Neural cell (in vitro differentiated cells): ENCODE measurements at places on chromosomes 1 and 21. TPM values are rescaled to one million over a fixed set of nuclear protein-coding genes. Genes with fewer than 3 reads are reported as not detected.

Gene C4BPB
- not detected in 2 replicates for polyA plus RNA-seq

Gene SPATC1L
- 14.8 and 20.6 TPM in 2 replicates for polyA plus RNA-seq

Gene MRAP
- not detected in 2 replicates for polyA plus RNA-seq

Gene MIGA1
- polyA plus RNA-seq = 10.8 and 10.9 TPM in 2 replicates

Gene GSTM4
- 0.06 and 0.71 TPM in 2 replicates for polyA plus RNA-seq

Gene SLC45A1
- polyA plus RNA-seq = 7.1 and 13.7 TPM in 2 replicates

Gene GRIK1
- polyA plus RNA-seq = 8.7 and 9.1 TPM in 2 replicates

Gene LPAR3
- 0.54 TPM in 1 of 2 replicates, not detected in the other for polyA plus RNA-seq

Gene FAM3B
- not detected in 2 replicates for polyA plus RNA-seq

Gene DENND1B
- polyA plus RNA-seq = 9.1 and 12.4 TPM in 2 replicates

Gene MROH9
- not detected in 2 replicates for polyA plus RNA-seq

Gene EFCAB14
- polyA plus RNA-seq = 7.6 and 8.0 TPM in 2 replicates

Gene CTSK
- 8.0 and 9.3 TPM in 2 replicates for polyA plus RNA-seq

Gene DNALI1
- polyA plus RNA-seq = 33.5 and 35.0 TPM in 2 replicates

Gene ATAD3C
- not detected in 2 replicates for polyA plus RNA-seq

Gene NTNG1
- polyA plus RNA-seq = 0.40 TPM in 1 of 2 replicates, not detected in the other

Gene PLPPR4
- 36.8 and 40.2 TPM in 2 replicates for polyA plus RNA-seq

Gene KRTAP19-3
- not detected in 2 replicates for polyA plus RNA-seq

Gene S100A12
- polyA plus RNA-seq = not detected in 2 replicates

Gene TIE1
- polyA plus RNA-seq = not detected in 2 replicates

Gene ATP1A2
- polyA plus RNA-seq = 0.12 and 0.14 TPM in 2 replicates

Gene ATP1A4
- not detected in 2 replicates for polyA plus RNA-seq

Gene KCNQ4
- 0.86 TPM in 1 of 2 replicates, not detected in the other for polyA plus RNA-seq

Gene KLHDC8A
- 7.7 and 11.7 TPM in 2 replicates for polyA plus RNA-seq

Gene ADAM30
- not detected in 2 replicates for polyA plus RNA-seq

Gene HEYL
- polyA plus RNA-seq = not detected in 2 replicates

Gene STYXL2
- polyA plus RNA-seq = not detected in 2 replicates

Gene C1orf185
- not detected in 2 replicates for polyA plus RNA-seq

Gene PROX1
- 0.62 and 1.0 TPM in 2 replicates for polyA plus RNA-seq

Gene ARHGEF16
- polyA plus RNA-seq = 0.64 and 0.96 TPM in 2 replicates

Gene TRIM45
- 4.6 and 4.9 TPM in 2 replicates for polyA plus RNA-seq

Gene KCNA3
- polyA plus RNA-seq = 5.4 and 5.6 TPM in 2 replicates

Gene OR2AK2
- not detected in 2 replicates for polyA plus RNA-seq

Gene PAPPA2
- 0.36 and 0.59 TPM in 2 replicates for polyA plus RNA-seq

Gene CSF3R
- polyA plus RNA-seq = not detected in 2 replicates

Gene FAM131C
- 0.84 and 0.97 TPM in 2 replicates for polyA plus RNA-seq

Gene ATAD3B
- polyA plus RNA-seq = 51.3 and 57.2 TPM in 2 replicates

Gene B3GALT2
- 12.3 and 12.4 TPM in 2 replicates for polyA plus RNA-seq

Gene VPS13D
- polyA plus RNA-seq = 24.1 and 24.5 TPM in 2 replicates

Gene PRAMEF6
- not detected in 2 replicates for polyA plus RNA-seq

Gene LZIC
- polyA plus RNA-seq = 51.9 and 57.2 TPM in 2 replicates

Gene KMO
- 0.72 TPM in 1 of 2 replicates, not detected in the other for polyA plus RNA-seq

Gene TCHHL1
- not detected in 2 replicates for polyA plus RNA-seq

Gene ANGPTL1
- polyA plus RNA-seq = not detected in 2 replicates

Gene RNU1-4
- polyA plus RNA-seq = under 0.01 TPM in 1 of 2 replicates, not detected in the other

Gene PLA2G2D
- polyA plus RNA-seq = not detected in 2 replicates

Gene LCE1A
- not detected in 2 replicates for polyA plus RNA-seq

Gene SPATA1
- polyA plus RNA-seq = 0.17 TPM in 1 of 2 replicates, not detected in the other

Gene NTRK1
- 4.9 and 7.7 TPM in 2 replicates for polyA plus RNA-seq

Gene IL10RB
- polyA plus RNA-seq = 0.38 and 6.0 TPM in 2 replicates

Gene PTAFR
- 0.12 and 0.30 TPM in 2 replicates for polyA plus RNA-seq

Gene GPR52
- polyA plus RNA-seq = not detected in 2 replicates

Gene TMEM50A
- 146 and 161 TPM in 2 replicates for polyA plus RNA-seq

Gene SPRR4
- polyA plus RNA-seq = not detected in 2 replicates

Gene S100A7A
- 0.24 TPM in 1 of 2 replicates, not detected in the other for polyA plus RNA-seq
